HuH-7 (cell line): ENCODE measurements at places on chromosomes 12 and 14.

DNA sequence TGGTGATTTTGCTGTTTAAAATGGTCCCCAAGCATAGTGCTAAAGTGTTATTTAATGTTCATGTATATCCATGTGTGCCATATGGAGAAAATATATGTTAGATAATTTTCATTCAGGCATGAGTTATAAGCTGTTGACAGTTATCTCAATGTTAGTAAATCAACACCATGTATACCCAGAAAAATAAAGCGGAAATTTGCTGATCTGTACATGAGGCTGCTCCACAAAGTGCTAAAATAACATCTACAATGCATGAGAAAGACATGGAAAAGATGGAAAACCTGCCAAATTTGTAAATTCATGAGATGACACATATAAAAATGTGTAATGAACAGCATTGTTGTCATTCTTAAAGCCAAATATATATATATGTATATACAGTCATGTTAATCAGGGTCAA lies 1199.2 kb downstream of the FSCB start:
- DNase-seq, result no peak

DNA sequence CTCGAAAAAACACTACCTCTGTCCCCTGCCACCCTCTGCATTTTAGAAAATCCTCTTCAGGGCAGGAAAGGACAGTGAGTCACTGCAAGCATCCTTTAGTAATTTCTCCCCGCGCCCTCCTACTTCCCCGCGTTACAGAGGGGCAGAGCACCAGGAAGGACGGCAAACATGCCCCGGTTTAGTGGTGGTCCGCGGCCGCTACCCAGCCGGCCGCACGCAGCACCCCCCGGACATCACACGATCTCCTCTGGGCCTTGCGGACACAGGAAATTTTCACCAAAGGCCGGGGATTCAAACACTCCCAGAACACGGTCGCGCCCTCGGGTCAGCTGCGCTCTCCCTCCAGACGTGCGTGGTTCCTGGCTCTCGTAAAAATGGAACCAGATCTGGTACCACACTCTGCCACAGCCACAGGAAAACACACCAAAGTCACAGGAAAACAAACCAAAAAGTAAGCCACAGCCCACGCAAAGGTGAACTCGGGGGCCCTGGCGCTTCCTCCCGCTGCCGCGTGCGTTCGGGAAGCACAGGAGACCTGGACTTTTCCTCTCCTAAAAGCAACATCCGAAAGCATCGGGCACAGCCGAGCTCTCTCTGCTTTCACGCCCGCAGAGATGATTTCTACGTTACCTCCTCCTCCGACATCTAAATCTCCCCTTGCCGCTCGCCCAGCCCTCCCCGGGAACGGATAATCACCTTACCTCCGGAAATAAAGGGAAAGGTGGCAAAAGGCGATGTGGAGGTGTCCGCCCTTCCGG lies 839 bp downstream of the SLC38A1 start:
- DNase-seq, result no peak

DNA sequence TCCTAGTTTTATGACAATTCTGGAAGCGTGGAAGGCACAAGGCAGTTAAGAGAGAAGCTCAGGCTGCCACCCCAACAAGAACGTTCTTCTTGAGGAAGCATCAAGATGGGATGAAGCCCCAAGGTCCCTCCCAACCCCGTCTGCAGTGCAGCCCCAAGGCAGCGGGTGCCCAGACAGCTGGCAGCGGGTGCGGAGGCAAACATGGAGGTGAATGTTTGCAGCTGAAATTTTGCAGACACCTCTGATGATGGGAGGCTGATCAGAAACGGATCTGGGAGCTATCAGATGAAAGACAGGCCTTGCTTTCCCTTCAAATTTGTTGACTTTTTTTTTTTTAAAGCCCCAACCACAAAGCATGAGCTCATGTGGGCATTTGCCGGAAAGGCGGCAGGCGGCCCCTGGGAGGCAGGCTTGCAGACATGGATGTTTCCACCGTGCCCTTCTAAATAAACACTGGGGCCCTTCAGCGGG lies 230.7 kb upstream of the RTL1 start:
- DNase-seq, result no peak

DNA sequence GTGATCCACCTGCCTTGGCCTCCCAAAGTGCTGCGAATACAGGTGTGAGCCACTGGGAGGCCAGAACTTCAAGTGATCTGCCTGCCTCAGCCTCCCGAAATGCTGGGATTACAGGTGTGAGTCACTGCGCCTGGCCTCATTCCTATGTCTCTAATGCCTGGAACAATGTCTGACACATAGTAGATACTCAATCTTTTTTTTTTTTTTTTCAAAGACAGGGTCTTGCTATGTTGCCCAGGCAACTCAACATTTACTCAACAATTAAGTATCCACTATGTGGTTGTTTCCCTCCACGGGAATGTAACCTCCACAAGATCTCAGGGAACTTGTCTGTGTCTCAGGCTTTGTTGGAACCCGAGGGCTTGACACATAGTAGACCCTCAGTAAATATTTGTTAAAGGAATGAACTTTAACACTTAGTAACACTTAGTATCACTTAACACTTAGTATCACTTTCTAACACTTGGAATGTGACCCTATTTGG lies 3.0 kb upstream of the TMEM120B start:
- no peak for DNase-seq

- no peak for DNase-seq
These were observed 207.5 kb upstream of the RTL1 start for GRCh38 chr14:101110729-101111619.

GRCh38 chr14:104309657-104310369 lies 171.4 kb downstream of the KIF26A start:
- DNase-seq, result no peak

DNA sequence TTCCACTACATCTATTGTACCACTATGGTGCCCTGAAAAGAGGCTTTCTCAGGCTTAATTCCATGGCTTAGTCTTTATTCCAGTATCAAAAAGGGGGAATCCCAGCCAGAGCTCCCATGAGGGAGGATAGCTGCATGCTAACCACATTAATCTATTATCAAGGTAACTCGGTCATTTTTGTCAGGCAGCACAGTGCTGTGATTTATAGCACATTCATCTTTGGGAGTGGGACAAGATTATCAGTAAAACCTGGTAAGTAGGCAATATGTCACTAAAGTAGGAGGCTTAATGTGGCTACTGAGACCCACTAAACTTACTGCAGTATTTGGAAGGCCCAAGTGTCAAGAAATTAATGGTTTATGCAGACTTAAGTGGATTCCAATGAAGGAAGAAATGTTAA lies 58.9 kb downstream of the DAD1 start:
- DNase-seq, result no peak

GRCh38 chr12:130973906-130974305 lies 20.2 kb downstream of the ADGRD1 start:
- no peak for DNase-seq

GRCh38 chr12:54191126-54191525 lies 2.3 kb upstream of the SMUG1 start:
- DNase-seq, result no peak

DNA sequence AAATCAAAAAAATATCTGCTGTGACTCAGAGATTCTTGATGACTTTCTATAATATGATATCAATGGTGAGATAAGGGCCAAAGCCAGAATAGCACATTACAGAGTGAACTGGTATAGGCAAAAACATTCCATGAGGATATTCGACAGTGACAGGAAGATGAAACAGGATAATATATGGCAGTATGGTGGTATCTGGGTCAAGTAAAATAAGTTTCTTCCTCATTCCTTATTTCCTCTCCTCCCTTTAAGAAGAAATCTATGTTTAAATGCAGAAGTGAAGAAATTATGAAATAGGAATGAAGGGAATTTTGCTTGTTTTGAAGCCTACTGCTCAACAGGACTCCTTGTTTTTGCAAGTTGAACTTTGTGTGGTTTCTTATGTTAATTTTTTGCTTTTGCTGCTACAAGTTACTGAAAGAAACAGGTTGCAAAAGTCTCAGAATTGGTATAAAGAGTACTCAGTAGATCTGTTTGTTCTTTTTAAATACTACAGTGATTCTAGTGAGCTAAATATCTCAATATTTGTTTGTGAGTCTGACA lies 7.0 kb downstream of the ACSS3 start:
- DNase-seq, result no peak

DNA sequence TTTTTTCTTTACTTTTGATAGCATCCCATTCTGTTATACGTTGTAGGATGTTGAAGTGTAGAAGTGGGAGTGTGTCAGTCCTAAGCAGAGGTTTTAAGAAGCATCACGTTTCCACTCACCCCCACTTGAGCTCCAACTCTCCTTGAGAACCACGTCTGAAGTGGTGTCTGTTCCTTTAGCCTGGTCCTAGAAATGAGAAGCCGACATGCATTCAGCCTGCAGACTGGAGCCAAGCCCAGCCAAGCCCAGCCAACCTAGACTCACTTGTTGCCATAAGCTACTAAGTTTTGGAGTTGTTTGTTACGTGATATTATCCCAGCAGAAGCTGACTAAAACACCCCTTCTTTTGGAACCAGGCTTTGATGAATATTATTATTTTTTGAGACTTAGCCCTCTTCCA lies 4.4 kb upstream of the ELK3 start:
- no peak for DNase-seq

GRCh38 chr12:27207615-27208413 lies 36.3 kb upstream of the STK38L start:
- no peak for DNase-seq

- no peak for DNase-seq
These were observed 320.7 kb downstream of the BTG1 start for GRCh38 chr12:91824991-91825390.

DNA sequence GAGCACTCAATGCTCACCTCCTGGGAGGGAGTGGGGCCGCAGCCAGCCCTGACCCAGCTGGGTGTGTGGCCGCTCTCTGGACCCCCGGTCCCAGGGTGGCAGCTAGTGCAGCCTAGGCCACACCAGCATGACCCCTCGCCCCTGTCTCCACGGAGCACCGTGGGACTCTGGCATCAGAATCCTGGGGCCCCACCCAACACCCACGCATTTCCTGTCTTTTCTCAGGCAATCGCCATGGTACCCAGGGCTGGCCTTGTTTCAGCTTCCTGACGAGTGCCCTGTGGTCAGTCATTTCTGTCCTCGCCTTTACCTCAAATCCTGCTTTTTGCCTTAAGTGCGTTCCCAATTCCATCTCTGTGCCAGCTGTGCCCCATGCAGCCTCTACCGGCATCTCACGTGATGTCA lies 15.9 kb downstream of the PACS2 start:
- no peak for DNase-seq

DNA sequence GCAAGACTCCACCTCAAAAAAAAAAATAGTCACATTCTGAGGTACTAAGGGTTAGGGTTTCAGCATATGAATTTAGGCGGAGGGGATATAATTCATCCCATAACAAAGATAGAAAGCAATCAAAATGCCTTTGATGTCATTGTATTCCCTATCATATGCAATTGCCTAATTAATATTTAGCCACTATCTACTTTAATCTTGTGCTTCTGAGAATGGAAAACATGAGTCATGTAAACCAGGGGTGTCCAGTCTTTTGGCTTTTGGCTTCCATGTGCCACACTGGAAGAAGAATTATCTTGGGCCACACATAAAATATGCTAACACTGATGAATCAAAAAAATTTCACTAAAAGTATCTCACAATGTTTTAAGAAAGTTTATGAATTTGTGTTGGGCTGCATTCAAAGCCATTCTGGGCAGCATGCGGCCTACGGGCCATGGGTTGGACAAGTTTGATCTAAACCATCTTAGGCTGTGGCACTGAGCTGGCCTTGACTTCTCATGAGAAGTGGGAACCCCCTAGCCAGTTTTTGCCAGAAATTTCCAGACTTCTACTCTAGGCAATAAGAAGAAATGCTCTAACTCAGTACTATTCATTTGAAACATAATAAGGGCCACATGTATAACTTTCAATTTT lies 219.8 kb downstream of the PTPRO start:
- DNase-seq, result no peak
